Hematopoietic multipotent progenitor cell treated with erythropoietin and hydrocortisone succinate and interleukin-3 and kit ligand, for 15 days (in vitro differentiated cells): ENCODE measurements at places on chromosomes 13 and 19.

DNA sequence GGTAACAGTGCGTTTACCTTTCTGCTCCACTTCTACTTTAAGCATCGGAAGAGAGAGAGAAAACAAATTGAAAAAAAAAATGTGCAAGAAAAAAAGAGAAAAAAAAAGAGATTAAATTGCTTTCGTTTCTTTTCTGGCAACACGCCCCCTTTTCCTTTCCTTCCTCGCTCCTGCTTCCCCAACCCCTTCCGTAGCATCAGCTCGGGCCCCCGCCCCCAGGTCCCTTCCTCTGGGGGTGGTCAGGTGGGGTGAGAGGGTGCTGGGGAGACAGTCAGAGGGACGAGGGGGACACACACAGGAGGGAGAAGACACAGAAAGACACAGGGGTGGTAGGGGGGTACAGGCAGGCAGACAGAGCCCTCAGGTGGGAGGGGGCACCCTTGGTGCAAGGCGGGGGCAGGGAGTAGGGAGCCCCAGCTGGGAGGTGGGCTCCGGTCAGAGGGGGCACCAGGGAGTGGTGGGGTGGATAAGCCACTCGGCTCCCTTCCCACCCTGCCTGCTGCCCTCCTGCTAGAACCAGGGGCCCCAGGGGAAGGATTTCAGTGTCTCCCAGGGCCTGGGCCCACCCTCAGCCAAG, 30.7 kb upstream of the ASF1B start:
- no peak for DNase-seq

- no peak for DNase-seq
Observed at GRCh38 chr13:30481241-30481760, 15.6 kb upstream of the HMGB1 start.

- no peak for DNase-seq
Observed at GRCh38 chr19:41610789-41611188, 16.1 kb downstream of the CEACAM4 start.

DNA sequence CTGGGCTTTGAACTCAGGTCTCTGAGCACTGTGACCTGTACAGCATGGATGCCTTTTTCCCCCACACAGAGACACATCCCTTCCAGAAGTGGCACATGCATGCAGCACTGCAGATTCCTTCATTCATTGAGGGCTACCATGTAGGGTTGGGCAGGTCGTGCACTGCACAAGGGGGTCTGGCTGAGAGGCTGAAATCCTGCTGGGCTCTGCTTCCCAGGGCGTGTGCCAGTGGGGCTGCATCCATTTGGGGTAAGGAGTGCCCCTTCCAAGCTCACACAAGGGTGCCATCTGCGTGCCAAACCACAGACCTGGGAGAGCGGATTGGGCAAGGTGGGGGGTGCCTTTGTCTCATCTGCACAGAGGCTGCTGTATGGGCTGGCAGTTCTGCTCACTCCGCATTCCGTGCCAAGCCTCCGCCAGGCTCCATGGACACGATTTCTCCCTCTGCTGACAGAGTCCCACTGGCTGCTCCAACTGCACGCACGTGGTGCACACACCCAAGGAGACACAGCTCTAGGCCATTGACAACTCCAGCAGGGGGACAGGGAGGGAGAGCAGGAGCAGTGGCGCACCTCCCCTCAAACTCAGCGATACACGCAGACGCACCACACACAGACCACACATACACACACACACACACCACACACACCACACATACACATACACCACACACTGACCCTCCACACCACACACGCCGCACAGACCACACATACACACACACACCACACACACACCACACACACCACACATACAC, 4.5 kb upstream of the SHISA7 start:
- DNase-seq = peak; percentile 46

DNA sequence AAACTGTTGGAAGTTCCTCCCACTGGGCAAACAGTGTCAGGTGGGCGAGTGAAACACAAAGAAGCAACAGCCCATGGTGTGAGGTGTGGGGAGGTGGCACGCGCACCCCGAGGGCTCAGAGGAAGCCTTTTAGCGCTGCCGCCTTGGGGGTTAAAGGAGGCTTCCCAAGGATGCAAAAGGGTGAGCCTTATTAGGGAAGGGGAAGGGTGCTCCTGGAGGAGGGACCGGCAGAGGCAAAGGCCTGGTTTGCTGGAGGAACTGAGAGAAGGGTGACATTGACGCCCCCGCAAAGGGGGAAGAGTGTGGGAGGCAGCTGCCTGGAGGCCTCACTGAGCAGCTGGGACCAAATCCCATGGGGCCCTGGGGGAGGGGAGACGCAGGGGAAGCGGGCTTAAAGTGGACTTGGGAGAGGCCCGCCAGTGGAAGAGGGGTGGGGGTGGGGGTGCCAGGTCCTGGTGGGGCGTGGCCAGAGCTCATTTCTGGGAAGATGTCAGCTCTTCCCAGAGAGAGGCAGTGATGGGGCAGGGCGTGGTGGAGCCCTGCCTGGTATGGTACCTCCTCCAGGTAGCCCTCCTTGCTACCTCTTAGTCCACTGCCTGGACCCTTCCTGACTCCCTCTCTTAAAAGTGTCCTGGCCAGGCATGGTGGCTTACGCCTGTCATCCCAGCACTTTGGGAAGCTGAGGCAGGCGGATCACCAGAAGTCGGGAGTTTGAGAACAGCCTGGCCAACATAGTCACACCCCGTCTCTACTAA, 12.0 kb upstream of the FCHO1 start:
- no peak for DNase-seq

- no peak for DNase-seq
Observed at GRCh38 chr13:66446413-66446812, 783.7 kb downstream of the PCDH9 start.

GRCh38 chr19:42275103-42275502, 6.1 kb downstream of the CIC start:
- DNase-seq = no peak

DNA sequence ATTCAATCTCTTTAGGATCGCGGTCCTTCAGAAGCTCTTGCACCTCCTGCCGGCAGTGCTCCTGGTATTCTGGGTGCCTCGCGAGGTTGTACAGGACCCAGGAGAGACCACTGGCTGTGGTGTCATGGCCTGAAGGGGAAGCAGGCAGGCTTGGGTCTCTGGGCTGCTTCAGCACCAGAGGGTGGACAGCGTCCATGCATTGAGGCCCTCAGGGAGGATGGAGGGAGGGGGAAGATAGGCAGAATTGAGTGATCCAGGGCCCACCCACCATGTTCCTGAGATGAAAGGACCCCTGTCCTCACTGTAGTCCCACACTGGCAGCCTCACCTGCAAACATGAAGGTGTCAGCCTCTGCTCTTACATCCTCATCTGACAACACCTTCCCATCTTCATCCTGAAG, 17.9 kb upstream of the OR10H5 start:
- DNase-seq = no peak

DNA sequence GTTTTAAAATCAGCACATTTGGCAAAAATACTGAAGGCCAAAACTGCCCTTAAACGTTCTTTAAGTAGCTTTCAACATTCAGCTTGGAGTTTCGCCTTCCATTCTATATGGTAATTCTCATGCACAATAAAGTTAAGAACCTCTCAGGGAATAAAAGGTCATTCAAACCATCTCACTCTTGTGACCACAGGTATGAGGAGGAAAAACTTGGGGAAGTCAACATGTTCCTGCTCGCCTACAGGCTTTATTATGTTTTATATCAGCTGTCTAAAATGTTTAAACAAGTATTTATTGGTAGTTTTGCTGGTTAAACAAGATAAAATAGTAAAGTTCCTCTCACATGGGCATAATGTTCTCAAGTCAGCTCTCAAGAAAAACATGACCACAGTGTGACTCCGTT, 19.9 kb upstream of the TM9SF2 start:
- no peak for DNase-seq

DNA sequence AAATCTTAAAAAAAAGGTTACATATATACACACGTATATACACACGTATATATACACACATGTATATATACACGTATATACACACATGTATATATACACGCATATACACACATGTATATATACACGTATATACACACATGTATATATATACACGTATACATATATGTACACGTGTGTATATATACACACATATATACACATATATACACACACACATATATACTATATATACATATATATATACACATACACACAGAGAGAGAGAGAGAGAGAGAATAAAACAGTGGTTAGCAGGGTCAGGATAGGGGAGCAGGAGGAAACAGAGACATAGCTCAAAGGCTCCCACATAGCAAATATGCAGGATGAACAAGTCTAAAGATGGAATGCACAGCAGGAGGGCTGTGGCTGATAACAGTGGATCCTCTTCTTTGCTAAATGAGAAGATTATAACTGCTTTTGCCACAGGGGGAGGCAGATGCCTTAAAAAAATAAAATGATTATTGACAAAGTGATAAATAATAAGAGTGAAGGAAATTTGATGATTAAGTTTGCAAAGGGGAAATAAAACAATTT, 714.5 kb downstream of the UQCRFS1 start:
- DNase-seq = no peak
